Right atrium auricular region (tissue), 2 donors: ENCODE measurements at places on chromosomes 11 and 22. TPM values are rescaled to one million over a fixed set of nuclear protein-coding genes. Genes with fewer than 3 reads are reported as not detected.

DNA sequence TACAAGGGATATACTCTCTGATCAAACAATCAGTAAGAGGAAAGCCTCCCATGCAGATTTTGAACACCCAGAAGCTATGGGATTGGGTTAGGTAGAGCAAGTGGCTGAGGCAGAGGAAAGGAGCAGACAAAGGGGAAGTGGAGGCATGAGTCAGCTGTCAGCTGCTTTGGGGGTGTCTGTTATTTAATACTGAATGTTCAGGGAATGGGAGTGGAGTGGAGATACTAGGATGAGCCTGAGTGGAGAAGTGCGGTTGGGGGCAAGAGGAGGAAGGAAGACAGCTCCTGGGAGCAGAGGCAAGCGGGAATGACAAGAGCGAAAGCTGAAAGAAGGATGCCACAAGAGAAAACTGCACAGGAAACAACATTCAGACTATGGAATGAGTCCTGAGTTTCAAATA, 22.7 kb upstream of the TMPRSS5 start:
- no peak overlapping the region for H3K27ac ChIP-seq
- no peak overlapping the region for H3K4me3 ChIP-seq
- no peaks in the 10 kb centered on the region for H3K4me1 ChIP-seq
- no peaks in the 10 kb centered on the region for H3K27me3 ChIP-seq
- no peak for DNase-seq

GRCh38 chr11:110432713-110433392, 3.1 kb downstream of the FDX1 start:
- no peak for DNase-seq
- peaks cover 42% of the 10 kb centered on the region for H3K4me1 ChIP-seq
- H3K27ac ChIP-seq = no peak overlapping the region
- H3K4me3 ChIP-seq = no peak overlapping the region

GRCh38 chr11:72411623-72412419, 22.5 kb downstream of the CLPB start:
- H3K4me1 ChIP-seq = no peaks in the 10 kb centered on the region
- H3K27ac ChIP-seq = peak overlapping the region; percentile 53
- DNase-seq = no peak
- H3K36me3 ChIP-seq = no peaks in the 10 kb centered on the region
- no peaks in the 10 kb centered on the region for H3K27me3 ChIP-seq
- H3K4me3 ChIP-seq = no peak overlapping the region

DNA sequence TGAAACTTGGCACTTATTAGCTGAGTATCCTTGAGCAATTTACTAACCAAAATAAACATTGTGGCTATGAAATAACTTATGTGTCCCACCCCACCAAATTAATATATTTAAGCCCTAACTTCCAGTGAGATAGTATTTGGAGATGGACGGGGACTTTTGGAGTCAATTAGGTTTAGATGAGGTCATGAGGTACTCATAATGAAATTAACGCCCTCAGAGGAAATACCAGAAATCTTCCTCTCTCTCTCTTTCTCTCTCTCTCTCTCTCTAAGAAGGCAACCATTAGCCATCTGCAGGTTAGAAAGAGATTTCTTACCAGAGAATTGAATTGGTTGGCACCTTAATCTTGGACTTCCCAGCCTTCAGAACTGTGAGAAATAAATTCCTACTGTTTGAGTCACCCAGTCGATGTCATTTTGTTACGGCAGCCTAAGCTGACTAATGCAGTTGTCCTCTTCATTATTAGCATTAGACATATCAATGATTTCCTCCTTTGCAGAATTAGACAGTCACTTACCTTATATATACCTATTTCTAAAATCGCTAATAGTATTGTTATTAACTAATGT, 1284.0 kb downstream of the FAM181B start:
- no peaks in the 10 kb centered on the region for H3K36me3 ChIP-seq
- no peaks in the 10 kb centered on the region for H3K4me1 ChIP-seq
- no peak overlapping the region for H3K27ac ChIP-seq

- H3K27me3 ChIP-seq = no peaks in the 10 kb centered on the region
- no peaks in the 10 kb centered on the region for H3K4me1 ChIP-seq
- H3K4me3 ChIP-seq = no peak overlapping the region
- H3K36me3 ChIP-seq = peaks cover 52% of the 10 kb centered on the region
Measured at GRCh38 chr11:67438158-67438902, 848 bp upstream of the PTPRCAP start.

GRCh38 chr11:78350646-78351165, 66.9 kb downstream of the GAB2 start:
- peak overlapping the region; percentile 78 for H3K27ac ChIP-seq
- H3K4me1 ChIP-seq = no peaks in the 10 kb centered on the region
- H3K4me3 ChIP-seq = no peak overlapping the region
- DNase-seq = no peak
- no peaks in the 10 kb centered on the region for H3K27me3 ChIP-seq
- H3K36me3 ChIP-seq = no peaks in the 10 kb centered on the region

DNA sequence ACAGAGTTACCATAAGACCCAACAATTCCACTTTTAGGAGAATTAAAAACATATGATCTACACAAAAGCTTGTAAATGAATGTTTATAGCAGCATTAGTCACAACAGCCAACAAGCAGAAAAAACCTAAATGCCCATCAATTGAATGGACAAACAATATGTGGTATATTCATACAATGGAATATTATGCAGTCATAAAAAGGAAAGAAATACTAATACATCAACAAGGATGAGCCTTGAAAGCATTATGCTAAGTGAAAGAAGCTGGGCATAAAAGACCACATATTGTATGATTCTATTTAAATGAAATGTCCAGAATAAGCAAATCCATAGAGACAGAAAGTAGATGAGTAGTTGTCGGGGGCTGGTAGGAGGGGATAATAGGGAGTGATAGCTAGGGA, 5.0 kb downstream of the MPZL2 start:
- H3K36me3 ChIP-seq = no peaks in the 10 kb centered on the region
- no peak overlapping the region for H3K27ac ChIP-seq
- H3K27me3 ChIP-seq = no peaks in the 10 kb centered on the region
- H3K4me1 ChIP-seq = peaks cover 5% of the 10 kb centered on the region
- no peak overlapping the region for H3K4me3 ChIP-seq

GRCh38 chr11:127521413-127521812, 520.8 kb upstream of the KIRREL3 start:
- no peaks in the 10 kb centered on the region for H3K27me3 ChIP-seq
- no peaks in the 10 kb centered on the region for H3K4me1 ChIP-seq
- no peak for DNase-seq

GRCh38 chr11:117221775-117222517, 9.9 kb downstream of the PCSK7 start:
- H3K4me3 ChIP-seq = no peak overlapping the region
- DNase-seq = peak; percentile 86
- H3K4me1 ChIP-seq = no peaks in the 10 kb centered on the region
- peak overlapping the region; percentile 95 for H3K27ac ChIP-seq
- peaks cover 49% of the 10 kb centered on the region for H3K36me3 ChIP-seq
- H3K27me3 ChIP-seq = no peaks in the 10 kb centered on the region

DNA sequence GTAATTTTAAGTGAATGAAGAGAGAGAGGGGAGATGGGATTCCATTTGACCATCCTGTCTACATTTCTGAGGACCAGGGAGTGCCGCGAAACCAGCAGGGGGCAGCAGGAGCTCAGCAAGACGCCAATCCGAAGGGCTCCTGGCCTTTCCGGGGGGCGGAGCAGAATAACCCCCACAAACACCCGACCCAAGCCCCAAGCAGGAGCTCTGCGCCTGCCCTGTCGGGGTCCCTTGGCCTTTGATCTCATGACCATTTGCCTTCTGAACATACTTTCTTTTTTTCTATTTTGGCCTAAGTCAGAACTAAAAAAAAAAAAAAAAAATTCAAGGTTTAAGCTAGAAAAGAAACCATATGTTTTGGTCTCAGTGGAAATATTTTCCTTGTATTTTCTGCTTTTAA, 21.9 kb upstream of the SCN2B start:
- no peak overlapping the region for H3K27ac ChIP-seq
- H3K4me1 ChIP-seq = no peaks in the 10 kb centered on the region
- no peak overlapping the region for H3K4me3 ChIP-seq
- no peaks in the 10 kb centered on the region for H3K27me3 ChIP-seq
- peak; percentile 80 for DNase-seq

- H3K4me1 ChIP-seq = no peaks in the 10 kb centered on the region
- DNase-seq = no peak
- no peaks in the 10 kb centered on the region for H3K36me3 ChIP-seq
- no peak overlapping the region for H3K27ac ChIP-seq
- H3K27me3 ChIP-seq = peaks cover 17% of the 10 kb centered on the region
- peak overlapping the region; percentile 11 for H3K4me3 ChIP-seq
Measured at GRCh38 chr11:129372609-129373488, 2.8 kb upstream of the BARX2 start.

DNA sequence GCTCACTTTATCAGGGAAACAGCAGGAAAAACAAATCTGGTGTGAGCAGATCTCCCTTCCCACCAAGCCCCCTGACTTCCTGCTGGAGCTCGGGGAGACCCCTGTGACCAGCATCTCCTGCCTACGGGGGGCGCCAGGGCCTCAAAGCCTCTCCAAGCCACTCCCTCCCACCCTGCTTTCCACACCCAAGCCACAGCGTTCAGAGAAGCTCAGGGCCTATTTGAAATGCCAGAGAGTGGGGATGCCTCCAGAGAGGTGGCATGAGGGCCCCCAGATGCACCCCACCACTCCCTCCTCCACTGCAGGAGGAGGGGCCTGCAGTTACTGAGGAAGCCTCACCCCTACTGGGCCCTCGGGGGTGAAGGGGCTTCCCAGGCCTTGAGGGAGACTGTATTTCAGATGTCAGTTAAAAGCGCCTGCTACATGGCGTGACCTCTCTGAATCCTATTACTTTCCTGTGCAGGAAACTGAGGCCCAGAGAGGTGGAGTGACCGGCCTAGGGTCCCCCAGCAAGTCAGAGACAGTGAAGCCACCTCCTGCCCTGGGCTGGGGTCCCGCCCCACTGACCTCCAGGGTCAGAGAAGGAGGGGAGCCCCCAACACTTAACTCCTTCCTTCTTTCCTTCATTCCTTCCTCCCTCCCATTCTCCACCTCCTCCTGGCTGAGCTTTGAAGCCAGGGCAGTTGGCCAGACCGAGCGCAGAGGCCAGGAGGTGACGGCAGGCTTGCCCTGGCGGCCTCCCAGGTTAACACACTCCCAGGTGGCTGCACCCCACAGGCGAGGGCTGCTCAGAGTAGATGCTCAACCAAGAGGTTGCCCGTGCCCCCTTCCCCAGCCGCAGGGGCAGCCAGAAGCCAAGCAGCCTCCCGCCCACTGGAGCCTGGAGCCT, 6.0 kb upstream of the CDKN1C start:
- H3K27me3 ChIP-seq = no peaks in the 10 kb centered on the region
- peak overlapping the region; percentile 65 for H3K27ac ChIP-seq

GRCh38 chr22:23763579-23763945, 772 bp downstream of the C22orf15 start:
- peaks cover 46% of the 10 kb centered on the region for H3K4me1 ChIP-seq
- no peak overlapping the region for H3K27ac ChIP-seq
- H3K4me3 ChIP-seq = peak overlapping the region; percentile 7
- no peaks in the 10 kb centered on the region for H3K27me3 ChIP-seq
- H3K36me3 ChIP-seq = peaks cover 17% of the 10 kb centered on the region
- no peak for DNase-seq

Gene PATE2
- not detected for total RNA-seq

Gene MS4A7
- total RNA-seq = 16.0 TPM

Gene MLC1
- 0.71 TPM for total RNA-seq
